Right ventricle myocardium inferior (tissue), 1 donor: ENCODE measurements at places on chromosomes 4 and X. TPM values are rescaled to one million over a fixed set of nuclear protein-coding genes. Genes with fewer than 3 reads are reported as not detected.

Gene CACNA1F
- not detected for total RNA-seq

Gene ADGRA3
- 32.5 TPM for total RNA-seq

DNA sequence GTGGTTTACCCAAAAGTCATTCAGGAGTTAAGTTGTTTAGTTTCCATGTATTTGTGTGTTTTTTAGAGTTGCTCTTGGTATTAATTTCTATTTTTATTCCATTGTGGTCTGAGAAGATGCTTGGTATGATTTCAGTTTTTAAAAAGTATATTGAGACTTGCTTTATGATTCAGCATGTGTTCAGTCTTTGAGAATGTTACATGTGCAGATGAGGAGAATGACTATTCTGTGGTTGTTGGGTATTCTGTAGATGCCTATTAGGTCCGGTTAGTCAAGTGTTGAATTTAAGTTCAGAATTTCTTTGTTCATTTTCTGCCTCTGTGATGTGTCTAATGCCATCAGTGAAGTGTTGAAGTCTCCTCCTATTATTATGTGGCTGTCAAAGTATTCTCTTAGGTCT lies 249.4 kb downstream of the ARHGAP10 start:
- DNase-seq = no peak

- DNase-seq = no peak
Observed at GRCh38 chr4:104795264-104795939, 300.7 kb upstream of the CXXC4 start.

GRCh38 chrX:51155157-51155556 lies 177.5 kb upstream of the NUDT10 start:
- DNase-seq = no peak

DNA sequence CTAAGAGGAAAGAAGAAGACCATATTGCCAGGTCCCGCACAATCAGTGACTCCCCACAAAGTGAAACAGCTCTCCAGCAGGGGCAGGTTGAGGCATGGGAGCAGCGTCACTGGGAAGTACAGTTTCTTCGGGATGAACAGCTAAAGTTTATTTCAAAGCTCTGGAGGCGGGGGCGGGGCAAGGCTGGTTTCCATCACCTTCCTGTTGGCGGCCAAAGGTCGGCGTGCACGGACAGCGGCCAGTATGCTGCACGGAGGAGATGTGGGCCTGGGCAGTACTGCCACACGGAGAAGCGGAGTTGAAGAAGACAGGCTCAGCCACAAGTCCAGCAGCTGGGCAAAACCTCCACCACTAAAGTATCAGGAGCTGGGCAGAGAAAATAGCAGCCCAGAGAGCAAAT lies 951 bp upstream of the ZNF518B start:
- DNase-seq = no peak

DNA sequence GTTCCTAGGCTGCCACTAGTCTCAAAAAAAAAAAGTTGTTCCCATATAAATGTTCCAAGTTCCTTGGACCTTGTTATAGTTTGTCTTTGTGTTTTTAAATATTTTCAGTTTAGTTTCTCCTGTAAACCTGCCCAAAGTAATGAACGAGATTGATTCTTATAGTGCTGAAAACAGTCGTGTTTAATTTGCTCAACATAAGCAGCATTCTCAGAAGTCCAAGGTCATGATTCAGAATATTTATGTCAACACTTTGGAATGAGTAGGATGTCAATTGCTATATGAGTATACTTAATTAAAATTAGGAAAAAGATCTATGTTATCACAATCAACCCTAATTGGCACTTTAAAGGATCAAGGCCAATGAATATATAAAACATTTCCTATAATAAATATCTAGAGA lies 510.9 kb downstream of the PPP4R3C start:
- no peak for DNase-seq

GRCh38 chr4:99586322-99586721 lies 11.7 kb downstream of the MTTP start:
- DNase-seq = no peak

- no peak for DNase-seq
Observed at GRCh38 chrX:7074148-7074907, 73.2 kb upstream of the STS start.
